NCI-H1048 (cell line): ENCODE measurements at places on chromosomes 12 and 14.

- no peak for DNase-seq
Measured at GRCh38 chr12:32486158-32486557, 86.8 kb downstream of the FGD4 start.

GRCh38 chr14:55425091-55425490 lies 13.5 kb upstream of the ATG14 start:
- DNase-seq, result no peak

GRCh38 chr12:52323416-52324152 lies 2.4 kb upstream of the KRT83 start:
- DNase-seq, result no peak

DNA sequence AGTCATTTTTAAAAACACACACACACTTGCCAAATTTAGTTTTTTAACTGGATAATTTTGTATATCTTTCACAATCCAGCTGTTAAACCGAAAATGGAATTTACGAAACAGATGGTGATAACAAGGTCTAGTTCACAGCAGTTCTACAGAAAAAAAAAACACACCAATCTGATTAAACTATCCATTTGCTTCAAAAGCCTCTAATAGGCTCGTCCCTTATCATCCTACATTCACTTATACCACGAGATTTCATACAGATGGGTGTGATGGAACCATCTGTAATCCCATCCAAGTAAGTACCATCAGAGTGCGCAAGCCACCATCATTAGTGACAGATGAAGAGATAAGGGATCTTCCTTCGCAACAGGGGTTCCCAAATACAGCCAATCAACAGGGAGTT lies 20.1 kb downstream of the GCH1 start:
- DNase-seq, result no peak

GRCh38 chr12:117844114-117844830 lies 124.5 kb downstream of the KSR2 start:
- DNase-seq, result no peak

- DNase-seq, result no peak
Measured at GRCh38 chr12:57895389-57896114, 45.8 kb upstream of the ATP23 start.

GRCh38 chr14:55118761-55119160 lies 10.3 kb upstream of the LGALS3 start:
- no peak for DNase-seq

DNA sequence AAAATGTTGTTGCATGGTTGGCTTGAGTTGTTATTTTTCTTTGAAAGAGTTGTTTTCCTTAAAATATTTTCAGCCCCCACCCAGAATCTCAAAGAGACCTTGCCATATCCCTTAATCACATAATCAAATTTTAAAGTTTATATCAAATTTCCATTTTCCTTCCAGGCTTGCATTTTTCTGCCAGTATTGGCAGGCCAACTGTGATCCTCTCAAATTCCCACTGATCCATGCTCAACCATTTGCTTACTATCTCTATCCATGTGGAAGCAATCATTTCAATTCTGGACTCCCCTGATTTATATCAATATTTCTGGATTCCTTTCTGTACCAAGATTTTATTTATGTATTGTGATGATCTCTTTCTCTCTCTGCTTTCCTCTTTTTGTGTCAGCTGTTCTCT lies 64.2 kb upstream of the PYGL start:
- DNase-seq, result no peak

- no peak for DNase-seq
Measured at GRCh38 chr14:88426271-88426670, 40.8 kb downstream of the SPATA7 start.

DNA sequence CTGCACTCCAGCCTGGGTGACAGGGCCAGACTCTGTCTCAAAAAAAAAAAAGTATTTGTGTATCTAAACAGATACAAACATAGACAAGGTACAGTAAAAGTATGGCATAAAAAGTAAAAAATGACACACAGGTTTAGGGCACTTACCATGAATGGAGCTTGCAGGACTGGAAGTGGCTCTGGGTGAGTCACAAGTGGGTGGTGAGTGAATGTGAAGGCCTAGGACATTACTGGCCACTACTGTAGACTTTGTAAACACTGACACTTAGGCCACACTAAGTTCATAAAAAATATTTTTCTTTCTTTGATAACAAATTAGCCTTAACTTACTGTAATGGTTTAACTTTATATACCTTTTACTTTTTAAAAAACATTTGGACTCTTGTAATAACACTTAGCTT lies 38.0 kb upstream of the EIF5 start:
- DNase-seq, result no peak

DNA sequence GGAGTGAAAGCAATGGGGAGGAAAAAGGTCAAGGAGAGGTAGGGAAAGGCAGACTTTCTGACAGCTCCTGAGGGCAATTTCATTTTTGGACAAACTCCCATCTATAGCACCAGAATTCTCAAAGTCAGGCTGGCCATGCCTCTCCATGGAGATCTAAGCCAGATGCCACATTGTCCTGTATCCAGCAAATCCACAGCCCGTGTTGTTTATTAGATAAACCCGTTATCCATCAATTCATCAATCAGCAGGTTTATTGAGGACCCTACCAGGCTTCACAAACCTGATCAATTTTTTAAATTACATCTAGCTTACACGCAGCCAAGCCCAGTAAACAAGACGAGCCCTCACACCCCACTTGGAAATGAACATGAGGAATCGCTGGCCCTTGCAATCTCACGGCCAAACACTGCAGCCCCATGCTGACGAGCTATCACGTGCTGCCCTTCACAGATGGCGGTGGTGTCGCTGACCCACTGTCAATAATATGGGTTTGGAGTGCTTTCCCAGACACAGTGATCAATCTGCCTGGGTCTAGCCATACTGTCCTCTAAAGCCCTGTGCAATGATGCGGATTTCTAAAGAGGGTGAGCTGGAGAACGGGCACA lies 332.9 kb downstream of the DPF3 start:
- DNase-seq, result no peak

GRCh38 chr14:52701223-52701622 lies 5.8 kb upstream of the PSMC6 start:
- no peak for DNase-seq

- no peak for DNase-seq
Measured at GRCh38 chr14:80493620-80494019, 282.3 kb upstream of the DIO2 start.

- no peak for DNase-seq
Measured at GRCh38 chr14:96725232-96725631, 72.0 kb upstream of the VRK1 start.

- peak; percentile 36 for DNase-seq
Measured at GRCh38 chr12:22046090-22046967, at the start of gene CMAS. TSS of gene CMAS (plus strand) at chr12:22046218. CDS start at chr12:22046304, 86 bp downstream.

DNA sequence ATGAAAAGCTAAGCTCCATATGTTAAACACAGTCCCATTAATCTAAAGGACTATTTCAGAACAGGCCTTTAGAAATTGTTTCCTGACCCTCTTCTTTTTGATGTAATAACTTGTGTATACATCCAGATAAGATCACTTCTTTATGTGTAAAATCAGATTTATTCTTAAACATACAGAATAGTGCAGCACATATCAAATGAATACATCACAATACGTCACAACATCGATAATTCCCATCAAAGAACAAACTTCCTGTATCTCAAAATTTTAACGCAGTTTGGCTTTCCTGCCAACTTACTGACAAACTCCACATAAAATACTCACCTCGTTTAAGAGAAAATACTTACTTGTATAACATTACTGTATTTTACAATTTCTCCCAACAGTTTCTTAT lies 108.7 kb downstream of the ITPR2 start:
- no peak for DNase-seq
